Mammary epithelial cell (primary cell): ENCODE measurements at places on chromosomes 6 and 20.

DNA sequence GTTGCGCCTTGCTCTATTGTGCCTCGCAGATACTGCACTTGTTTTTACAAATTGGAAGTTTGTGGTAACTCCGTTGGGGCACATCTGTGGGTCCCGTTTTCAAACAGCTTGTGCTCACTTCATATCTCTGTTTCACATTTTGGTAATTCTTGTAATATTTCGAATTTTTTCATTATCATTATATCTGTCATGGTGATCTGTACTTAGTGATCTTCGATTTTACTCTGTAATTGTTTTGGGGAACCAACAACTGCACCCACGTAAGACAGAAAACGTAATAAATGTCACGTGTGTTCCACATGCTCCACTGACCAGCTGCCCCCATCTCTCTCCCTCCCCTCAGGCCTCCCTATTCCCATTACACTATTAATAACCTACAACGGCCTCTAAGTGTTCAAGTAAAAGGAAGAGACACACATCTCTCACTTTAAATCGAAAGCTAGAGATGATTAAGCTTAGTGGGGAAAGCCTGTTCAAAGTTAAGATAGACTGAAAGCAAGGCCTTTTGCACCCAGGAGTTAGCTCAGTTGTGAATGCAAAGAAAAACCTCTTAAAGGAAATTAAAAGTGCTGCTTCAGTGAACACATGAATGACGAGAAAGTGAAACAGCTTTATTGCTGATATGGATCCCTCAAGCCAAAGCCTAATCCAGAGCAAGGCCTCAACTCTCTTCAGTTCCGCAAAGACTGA lies 26.9 kb downstream of the TTLL2 start:
- no peak for DNase-seq

DNA sequence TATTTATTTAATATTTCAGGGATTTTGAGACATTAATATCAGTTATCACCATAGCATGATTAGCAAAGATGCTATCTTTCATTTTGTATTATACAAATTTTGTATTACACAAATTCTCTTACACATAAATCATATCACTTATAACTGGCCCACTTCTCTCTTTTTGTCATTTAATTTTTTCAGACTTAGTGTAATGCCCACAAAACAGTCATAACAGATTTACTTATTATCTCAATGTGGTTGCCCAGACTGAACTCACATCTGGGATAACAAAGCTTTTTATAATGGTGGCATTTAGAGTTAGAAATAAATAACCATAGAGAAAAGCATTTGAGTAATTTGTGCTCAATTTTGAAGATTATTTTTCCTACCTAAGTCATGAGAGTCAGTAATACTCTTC lies 148.3 kb downstream of the TFAP2B start:
- DNase-seq = no peak

GRCh38 chr6:33505548-33506370 lies 51.4 kb downstream of the ZBTB9 start:
- DNase-seq = no peak

DNA sequence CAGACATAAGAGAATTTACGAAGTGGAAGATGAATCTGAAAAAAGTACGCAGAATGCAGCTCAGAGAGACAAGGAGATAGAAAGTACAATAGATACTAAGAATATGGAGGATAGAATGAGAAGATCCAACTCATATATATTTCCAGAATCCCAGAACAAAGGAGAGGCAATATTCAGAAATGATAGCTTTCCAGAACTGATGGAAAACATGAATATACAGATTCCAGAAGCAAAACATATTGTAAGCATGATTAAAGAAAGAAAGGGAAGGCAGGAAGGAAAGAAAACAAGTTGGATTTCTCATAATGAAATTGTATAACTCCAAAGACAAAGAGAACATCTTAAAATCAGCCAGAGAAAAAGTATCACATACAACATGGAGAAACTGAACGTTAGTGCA lies 22.9 kb downstream of the GFRA4 start:
- no peak for DNase-seq

DNA sequence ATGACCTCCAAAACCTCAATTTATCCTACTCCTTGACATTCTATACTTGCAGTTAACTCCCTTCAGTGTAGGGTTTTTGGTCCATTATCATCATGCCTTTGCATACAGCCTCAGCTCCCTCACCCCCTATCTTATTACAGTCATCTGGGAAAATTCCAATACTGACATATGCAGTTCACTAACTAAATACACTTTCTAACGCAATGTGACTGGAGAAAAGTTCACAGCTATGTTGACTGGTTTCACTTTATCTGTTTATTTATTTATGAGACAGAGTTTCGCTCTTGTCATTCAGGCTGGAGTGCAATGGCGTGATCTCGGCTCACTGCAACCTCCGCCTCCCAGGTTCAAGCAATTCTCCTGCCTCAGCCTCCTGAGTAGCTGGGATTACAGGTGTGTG lies 64.9 kb downstream of the CRYBG1 start:
- no peak for DNase-seq

- DNase-seq = peak; percentile 82
Observed at GRCh38 chr6:18488004-18488403, 100.9 kb downstream of the RNF144B start.

DNA sequence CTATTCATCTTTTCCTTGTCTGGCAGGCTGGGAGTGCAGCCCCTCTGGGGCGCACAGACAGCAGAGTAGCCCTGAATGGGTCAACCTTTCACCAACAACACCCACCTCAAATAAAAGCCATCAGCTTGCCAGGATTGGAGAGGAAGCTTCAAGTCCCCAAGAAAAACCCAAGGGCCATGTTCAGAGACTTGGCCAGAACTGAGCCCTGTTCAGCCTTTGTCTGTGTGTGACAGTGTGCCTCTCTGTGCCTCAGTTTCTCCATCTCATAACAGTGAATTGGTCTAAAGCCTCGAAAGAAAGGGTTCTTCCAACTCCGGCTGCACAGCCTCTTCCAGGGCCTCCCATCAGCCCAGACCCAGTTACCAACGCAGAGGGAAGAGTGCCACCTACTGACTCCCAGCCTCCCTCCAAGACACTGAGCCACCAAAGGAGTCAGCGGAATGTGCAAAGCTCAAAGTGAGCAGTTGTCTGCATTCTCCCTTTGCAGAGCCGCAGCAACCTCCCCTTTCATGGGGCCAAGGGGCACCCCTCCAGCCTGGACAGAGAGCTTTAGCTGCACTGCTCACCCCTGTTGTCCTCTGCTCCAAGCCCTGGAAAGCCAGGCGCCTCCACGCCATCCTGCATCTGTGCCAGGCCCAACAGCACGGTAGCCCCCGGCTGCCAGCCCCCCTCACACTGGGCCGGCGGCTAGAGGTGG lies 82.7 kb upstream of the TOP1 start:
- no peak for DNase-seq

- no peak for DNase-seq
Observed at GRCh38 chr20:3932681-3933080, 43.5 kb downstream of the PANK2 start.
